ENCODE measurements at places on chromosomes 5 and 9.

GRCh38 chr5:55899344-55899743, 48.2 kb downstream of the IL31RA start:
- DNase-seq: no peak

- DNase-seq: peak; percentile 46
Measured at GRCh38 chr9:114694719-114695269, 12.8 kb upstream of the TEX48 start.

GRCh38 chr9:18359335-18359734, 114.6 kb upstream of the ADAMTSL1 start:
- DNase-seq: no peak

DNA sequence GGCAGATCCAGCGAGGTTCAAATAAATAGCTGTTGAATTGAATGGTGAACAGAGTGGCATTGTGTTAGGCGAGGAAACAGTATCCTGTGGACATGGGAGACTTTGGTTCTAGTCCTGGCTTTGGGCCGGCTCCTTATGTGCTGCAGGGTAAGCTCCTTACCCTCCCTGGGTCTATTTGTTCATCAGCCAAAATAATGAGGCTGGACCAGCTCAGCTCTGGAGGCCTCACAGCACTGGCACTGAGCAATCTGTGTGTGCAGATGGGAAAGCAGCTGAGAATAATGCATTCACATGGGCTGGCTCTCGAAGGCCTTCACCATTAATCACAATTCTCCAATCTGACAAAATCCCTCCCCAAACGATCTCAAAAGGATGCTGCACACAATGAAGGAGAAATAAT, 81.9 kb downstream of the APBA1 start:
- no peak for DNase-seq

- peak; percentile 53 for DNase-seq
Measured at GRCh38 chr9:130128733-130129431, 43.3 kb upstream of the NCS1 start.

DNA sequence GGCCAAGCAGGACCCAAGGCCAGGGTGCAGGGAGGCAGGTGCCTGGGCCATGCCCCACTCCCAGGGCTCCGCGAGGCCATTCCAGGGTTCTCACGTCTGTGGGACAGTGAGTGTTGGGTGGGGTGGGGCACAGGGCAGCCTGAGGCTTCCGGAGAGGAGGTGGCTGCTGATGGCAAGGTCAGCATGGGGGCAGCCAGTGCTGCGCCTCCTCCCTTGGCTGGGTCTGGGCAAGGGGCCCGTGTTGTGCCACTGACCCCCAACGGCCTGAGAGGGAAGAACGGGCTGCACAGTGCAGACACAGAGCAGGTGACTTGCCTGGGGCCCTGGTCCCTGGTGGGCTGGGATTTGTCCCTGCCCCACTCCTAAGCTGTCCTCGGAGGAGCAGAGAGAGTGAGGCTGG, 82.1 kb downstream of the RXRA start:
- no peak for DNase-seq

DNA sequence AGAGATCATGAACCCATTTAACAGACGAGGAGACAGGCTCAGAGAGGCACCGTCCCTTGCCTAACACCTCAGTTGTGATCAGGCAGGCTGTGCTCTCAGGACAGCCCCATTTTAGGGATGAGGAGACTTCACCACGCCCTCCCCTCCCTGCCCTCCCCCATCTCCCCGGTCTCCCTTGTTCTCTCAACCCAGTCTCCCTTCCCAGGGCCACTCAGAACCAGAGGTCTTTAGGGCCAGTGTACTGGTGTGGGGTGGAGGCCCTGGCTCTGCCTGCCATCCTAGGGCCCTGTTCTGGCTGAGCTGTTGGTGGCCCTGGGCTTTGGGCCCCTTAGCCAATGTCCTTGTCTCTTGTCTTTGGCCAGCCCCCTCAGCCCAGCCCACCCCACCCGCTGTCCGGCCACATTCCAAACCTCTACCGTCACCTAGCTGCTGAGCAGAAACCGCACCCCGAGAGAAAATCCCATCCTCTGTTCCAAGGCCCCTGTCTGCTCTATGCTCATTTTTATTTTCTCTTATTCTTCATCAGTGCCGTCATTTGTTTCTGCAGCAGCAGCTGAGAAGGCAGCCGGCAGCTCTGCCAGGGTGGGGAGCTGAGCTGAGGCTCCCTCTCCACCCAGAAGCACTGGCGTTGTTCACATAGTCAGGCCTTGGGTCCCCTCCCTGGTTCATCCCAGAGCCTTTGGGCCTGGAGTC, 33.9 kb downstream of the OLFML2A start:
- DNase-seq: no peak

DNA sequence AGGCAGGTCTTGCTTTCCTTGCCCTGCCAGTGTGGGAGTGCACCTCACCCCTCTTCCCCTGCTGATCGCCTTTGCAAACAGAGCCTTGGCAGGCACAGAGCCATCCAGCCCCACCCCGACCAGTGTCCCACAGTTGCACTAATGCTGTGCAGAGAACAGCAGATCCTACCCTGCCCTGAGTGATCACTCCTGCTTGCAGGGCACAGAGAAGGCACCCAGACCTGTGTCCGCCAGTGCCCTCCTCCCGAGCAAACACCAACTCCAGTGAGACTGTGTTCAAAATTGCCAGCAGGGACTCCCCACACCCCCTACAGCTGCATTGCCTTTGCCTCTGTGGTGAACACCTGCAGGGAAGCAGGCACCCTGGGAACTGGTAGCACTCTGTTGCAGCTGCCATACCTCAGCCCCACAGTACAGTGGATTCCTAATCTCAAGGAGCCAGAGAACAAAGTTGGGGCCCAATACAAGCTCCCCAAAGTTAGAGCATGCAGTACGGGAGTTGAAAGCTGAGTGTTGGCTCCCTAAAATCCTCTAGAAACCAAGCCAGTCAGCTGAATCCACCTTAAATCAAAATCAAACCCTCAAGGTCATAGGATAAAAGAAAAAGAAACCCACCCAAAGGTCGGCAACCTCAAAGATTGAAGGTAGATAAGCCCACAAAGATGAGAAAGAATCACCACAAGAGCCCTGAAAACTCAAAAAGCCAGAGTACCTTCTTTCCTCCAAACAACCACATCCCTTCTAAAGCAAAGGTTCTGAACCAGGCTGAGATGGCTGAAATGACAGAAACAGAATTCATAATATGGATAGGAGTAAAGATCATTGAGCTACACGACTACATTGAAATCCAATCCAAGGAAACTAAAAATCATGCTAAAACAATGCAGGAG, 92.9 kb upstream of the PIK3R1 start:
- DNase-seq: no peak

- no peak for DNase-seq
Measured at GRCh38 chr5:91296674-91297143, 86.4 kb downstream of the ARRDC3 start.

DNA sequence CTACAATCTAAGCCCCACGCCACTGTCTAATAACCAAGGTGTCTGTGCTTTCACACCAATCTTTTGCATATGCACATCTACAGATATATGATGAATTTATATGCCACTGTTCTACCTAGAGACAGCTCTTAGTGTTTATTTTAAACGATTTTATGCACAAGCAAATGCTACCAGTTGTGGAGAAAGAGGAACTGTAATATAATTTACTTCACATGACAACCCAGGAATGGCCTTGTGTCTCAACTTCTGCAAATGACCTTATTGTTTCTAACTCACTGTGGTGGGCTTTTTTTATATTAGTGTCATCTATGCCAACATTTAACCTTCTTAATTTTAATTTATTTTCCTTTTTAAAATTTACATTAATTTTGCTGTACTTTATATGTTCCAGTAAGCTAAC, 531.1 kb upstream of the TLE4 start:
- no peak for DNase-seq

- no peak for DNase-seq
Measured at GRCh38 chr5:59158637-59159391, 575.9 kb downstream of the RAB3C start.

DNA sequence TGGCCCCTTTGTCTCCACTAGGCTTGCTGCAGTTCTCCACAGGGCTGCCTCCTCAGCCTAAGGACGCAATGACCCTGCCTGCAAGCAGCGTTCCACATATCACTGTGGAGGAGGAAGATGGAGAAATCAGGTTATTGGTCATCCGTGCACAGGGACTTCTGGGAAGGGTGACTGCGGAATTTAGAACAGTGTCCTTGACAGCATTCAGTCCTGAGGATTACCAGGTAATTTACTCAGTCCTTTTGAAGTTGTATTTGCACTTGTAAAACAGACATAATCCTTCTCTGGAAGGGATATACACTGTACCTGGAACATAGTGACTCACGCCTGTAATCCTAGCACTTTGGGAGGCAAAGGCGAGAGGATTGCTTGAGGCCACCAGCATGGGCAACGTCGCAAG, 116.6 kb downstream of the ADGRV1 start:
- no peak for DNase-seq

DNA sequence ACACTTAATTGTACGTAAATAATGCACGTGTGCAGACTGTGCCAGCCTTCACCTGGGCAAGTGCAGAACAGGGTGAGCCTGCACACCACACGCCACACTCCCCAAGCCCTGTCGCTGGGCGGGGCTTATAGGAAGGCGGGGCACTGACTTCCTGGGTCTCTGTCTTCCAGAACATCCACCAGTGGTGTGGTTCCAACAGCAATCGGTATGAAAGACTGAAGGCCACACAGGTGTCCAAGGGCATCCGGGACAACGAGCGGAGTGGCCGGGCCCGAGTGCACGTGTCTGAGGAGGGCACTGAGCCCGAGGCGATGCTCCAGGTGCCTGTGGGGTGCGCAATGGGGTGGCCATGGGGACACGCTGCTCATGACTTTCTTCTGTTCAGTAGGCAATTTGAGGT, 44.2 kb downstream of the GSN start:
- no peak for DNase-seq

GRCh38 chr9:130944510-130945058, 5.5 kb upstream of the FIBCD1 start:
- no peak for DNase-seq

GRCh38 chr5:137145721-137146120, 353.4 kb downstream of the SPOCK1 start:
- DNase-seq: no peak

DNA sequence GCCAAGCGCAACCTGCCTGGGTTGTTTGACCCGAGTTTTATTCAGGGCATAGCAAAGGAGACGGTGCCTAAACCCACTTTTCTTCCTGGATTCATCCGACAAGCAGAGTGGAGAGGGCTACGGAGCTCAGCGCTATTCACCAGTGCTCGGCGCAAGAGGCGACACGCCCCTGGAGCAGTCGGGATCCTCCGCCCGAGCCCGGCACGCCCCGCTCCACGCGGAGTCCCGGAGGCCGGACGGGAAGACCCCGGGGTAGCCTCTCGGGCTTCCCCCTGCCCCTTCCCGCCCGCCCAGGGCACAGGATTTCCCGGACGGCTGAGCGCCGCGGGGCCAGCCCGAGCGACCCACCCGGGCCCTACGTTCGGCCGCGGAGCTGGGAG, 427 bp downstream of the SERINC5 start:
- peak; percentile 69 for DNase-seq
